Mesendoderm (in vitro differentiated cells): ENCODE measurements at places on chromosomes 2 and 18.
A peak's percentile ranks its signal among the peaks of the same experiment; 100 is the strongest.

GRCh38 chr2:85053802-85054201 is 79.4 kb upstream of the TCF7L1 start:
- DNase-seq = peak; percentile 46

GRCh38 chr18:9101730-9102507 is 580 bp upstream of the NDUFV2 start:
- no peak for DNase-seq

- DNase-seq = peak; percentile 66
Observed at GRCh38 chr2:178761759-178762371, 45.4 kb downstream of the TTN start.

- no peak for DNase-seq
Observed at GRCh38 chr2:191895195-191895594, 48.3 kb upstream of the CAVIN2 start.

DNA sequence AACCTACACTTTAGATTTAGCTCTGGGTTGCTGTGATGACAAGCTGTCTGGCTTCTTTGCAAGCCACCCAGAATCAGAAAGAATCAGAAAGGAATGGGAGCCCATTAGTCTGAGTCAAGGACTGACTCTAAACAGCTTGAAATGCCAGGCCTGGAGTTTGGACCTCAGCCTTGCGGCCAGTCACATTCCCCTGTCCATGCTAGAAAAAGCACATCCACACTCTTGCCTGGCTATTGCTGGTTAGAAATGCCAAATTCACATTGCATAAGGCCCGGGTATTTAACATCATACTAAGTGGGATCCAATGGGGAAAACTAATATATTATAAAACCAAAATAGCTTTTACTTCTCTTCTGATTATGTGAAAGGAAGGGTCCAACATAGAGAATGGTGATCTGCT is 756.8 kb upstream of the KLHL29 start:
- no peak for DNase-seq

DNA sequence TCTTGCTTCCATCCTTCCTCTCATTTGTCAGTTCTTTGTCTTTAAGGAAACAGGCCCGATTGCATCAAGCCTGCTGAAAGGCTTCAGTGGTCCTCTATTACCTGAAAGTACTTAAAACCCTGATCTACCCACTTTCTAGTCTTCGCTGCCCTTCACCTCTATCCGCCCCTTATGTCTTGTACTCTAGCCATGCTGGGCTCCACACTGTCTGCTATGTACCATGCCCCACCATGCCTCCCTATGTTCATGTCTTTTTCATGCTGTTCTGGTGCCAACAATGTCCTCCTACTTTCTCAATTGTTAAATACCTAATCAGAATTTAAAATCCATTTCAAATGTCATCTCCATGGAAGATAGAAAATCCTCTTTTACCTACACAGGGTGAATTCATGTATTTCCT is 28.2 kb downstream of the CRYGD start:
- no peak for DNase-seq

GRCh38 chr2:219435701-219436100 is 1.1 kb downstream of the SPEG start:
- DNase-seq = no peak

GRCh38 chr2:7437141-7437540 is 519.9 kb downstream of the RNF144A start:
- peak; percentile 44 for DNase-seq

GRCh38 chr2:32702303-32703064 is 74.6 kb downstream of the TTC27 start:
- DNase-seq = no peak

DNA sequence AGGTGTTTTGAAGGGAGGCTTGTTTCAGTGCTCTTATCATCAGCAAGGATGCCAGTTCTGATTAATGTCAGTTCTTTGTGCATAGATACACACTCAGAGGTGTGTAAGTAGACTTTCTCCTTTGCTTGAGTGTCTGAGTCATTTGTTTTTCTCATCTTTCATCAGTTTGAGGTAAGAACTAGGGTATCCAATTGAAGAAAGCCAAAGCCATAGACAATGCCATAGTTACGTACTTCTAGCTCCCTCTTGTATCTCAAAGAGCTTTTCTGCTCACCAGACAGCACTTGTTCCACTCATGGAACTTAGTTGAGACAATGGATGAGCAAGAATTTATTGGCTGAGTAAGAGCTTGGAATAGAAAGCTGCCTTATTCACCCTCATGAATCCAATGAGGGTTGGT is 520.1 kb downstream of the PIK3C3 start:
- no peak for DNase-seq

GRCh38 chr2:233928594-233929351 is 11.6 kb downstream of the TRPM8 start:
- peak; percentile 38 for DNase-seq

GRCh38 chr18:1252534-1252933 is 347.9 kb downstream of the ADCYAP1 start:
- no peak for DNase-seq

DNA sequence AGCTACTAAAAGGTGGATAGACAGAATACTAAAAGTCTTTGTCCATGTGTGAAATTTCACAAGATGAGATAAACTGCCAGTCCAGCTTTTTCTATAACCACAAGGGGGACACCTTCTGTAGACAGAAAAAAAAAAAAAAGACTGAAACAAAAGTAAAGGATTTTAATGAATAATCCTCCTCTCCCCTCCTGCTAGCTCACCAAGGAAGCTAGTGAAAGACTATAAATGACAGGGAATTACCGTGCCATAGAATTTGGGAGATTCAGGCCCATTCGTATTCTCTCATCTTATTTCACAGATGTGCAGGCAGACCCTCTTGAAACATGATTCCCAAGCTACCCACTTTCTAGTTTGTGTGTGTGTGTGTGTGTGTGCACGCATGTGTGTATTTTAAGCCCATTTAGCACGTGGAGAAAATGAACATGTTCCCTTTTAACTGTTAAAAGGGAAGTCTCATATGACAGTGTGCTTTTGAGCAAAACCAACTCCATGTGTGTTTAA is 36.3 kb upstream of the SLC8A1 start:
- peak; percentile 38 for DNase-seq

- DNase-seq = no peak
Observed at GRCh38 chr2:149129433-149129832, 90.9 kb downstream of the LYPD6B start.

GRCh38 chr2:177147093-177147694 is 65.4 kb upstream of the HNRNPA3 start:
- DNase-seq = peak; percentile 64

DNA sequence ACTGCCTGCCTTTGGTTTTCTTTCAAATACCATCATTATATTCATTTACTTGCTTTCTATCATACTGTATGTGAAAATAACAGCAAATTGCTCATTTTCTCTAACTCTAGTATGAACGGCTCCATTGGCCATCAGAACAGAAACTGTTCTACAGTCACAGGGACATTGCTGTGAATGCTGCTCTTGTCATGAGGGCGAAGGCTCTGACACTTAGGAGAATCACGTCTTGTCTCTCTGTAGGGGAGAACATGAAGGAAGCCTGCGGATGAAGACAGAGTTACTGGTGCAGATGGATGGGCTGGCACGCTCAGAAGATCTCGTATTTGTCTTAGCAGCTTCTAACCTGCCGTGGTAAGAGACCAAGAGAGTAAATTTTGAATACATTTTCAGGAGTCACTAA is 41.7 kb upstream of the ELOA2 start:
- no peak for DNase-seq

- DNase-seq = peak; percentile 66
Observed at GRCh38 chr2:23944527-23944926, 4.3 kb downstream of the UBXN2A start.

GRCh38 chr18:41324934-41325333 is 630.1 kb upstream of the PIK3C3 start:
- DNase-seq = no peak

- no peak for DNase-seq
Observed at GRCh38 chr2:164617466-164617865, 3.8 kb downstream of the GRB14 start.

DNA sequence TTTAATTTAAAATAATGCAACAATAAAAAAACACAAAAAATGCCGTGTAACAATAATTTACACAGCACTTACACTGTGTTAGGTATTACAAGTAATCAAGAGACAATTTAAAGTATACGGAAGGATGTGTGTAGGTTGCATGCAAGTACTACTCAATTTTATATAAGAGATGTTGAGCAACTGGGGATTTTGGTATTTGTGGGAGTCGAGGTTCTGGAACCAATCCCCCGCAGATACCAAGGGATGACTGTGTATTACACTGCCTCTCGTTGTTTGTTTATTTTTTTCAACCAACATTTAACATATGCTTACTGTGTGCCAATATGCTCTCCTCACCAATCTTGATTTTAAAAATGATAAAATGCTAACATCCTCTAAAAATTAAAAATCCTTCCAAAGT is 24.8 kb downstream of the MAP3K2 start:
- DNase-seq = no peak

GRCh38 chr2:102049756-102050443 is 58.1 kb downstream of the IL1R2 start:
- no peak for DNase-seq

- DNase-seq = no peak
Observed at GRCh38 chr2:60468382-60469085, 84.9 kb downstream of the BCL11A start.

GRCh38 chr2:61677942-61678341 is 139.8 kb upstream of the XPO1 start:
- no peak for DNase-seq
